ENCODE measurements at places on chromosomes 6 and 20.

DNA sequence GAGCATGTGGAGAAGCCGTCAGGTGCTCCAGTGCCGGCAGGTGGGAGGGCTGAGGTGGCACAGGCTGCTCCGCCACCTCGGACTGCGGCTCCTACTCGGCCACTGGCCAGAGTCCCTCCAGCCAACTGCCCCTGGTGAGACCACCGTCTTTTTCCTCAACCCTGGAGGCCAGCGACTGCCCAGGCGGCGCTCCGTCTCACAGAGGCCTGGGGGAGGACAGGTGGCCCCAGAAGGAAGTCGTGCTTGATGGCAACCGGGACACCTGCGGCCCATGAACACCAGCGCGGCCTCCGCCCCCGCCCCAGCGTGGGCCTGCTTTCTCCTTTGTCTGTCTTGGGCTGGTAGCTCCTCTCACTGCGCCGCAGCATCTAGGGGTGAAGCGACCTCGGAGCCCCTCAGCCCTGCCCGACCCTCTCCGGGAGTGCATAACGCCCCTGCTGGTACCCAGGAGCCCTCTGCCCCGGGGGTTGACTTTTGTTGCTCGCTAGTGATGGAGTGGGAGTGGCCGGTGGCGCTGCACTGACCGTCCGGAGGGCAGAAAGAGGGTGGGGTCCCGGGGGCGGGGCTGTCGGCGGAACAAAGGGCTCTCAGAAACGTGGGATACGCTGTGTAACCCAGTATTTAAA lies 706 bp upstream of the TUBB2B start:
- DNase-seq, result no peak

- DNase-seq, result no peak
These were observed 31.6 kb upstream of the CCN2 start for GRCh38 chr6:131982740-131983259.

GRCh38 chr20:43916073-43916880 lies 1.6 kb downstream of the TOX2 start:
- no peak for DNase-seq

- DNase-seq, result no peak
These were observed 484.9 kb downstream of the LMBRD1 start for GRCh38 chr6:69311888-69312287.

- no peak for DNase-seq
These were observed 46.2 kb downstream of the RPP40 start for GRCh38 chr6:4957521-4958231.
